Activated naive CD8-positive, alpha-beta T cell treated with anti-CD3 and anti-CD28 coated beads, Interleukin-2, amount 10 ng/mL, durations not matched to agents 7 days and 5 days (primary cell): ENCODE measurements at places on chromosomes 12 and 14. TPM values are rescaled to one million over a fixed set of nuclear protein-coding genes. Genes with fewer than 3 reads are reported as not detected.

EID3 gene
- total RNA-seq: 7.3 TPM

MSI1 gene
- total RNA-seq: not detected

SLC6A12 gene
- not detected for total RNA-seq

DNA sequence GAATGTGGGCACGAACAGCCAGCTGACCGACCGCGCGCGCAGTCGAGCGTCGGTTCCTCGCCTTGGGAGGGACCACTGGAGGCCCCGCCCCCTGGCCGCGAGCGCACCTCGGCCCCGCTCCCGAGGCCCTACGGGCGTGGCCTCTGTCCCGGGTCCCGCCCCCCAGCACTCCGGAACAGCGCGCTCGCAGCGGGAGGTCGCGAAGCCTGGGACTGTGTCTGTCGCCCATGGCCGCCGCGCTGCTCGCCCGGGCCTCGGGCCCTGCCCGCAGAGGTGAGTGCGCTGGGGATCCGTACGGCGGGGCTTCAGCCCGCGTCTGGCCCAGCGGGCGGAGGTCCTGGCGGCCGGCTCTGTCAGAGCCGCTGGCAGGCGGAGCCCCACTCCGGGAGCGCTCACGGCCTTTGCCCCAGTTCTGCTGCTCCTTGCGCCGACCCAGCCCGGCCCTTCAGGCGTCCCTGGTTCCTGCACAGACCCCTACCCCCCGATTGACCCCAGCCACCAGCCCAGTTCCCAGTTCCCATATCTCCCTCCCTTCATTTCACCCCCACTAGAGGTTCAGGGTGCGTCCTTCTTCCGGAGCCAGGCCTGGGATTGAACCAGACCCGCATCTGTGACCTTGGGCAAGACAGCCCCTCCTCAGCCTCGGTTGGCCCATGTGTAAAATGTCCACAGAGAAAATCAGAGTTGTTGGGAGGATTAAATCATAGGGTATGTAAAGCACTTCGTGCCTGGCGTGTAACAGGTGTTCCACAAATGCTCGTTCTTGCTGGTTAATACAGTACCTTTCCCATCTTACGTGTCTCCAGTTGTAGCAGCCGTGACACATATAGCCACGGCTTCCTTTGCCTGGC, at the start of gene ACADS:
Gene ACADS, plus strand, starts transcription at position 168 of the 851 bp plus-strand sequence. Its CDS starts 60 bp downstream, at position 228.
- peak; percentile 96 for DNase-seq

- DNase-seq: peak; percentile 70
Observed at GRCh38 chr12:91109148-91109564, 2.1 kb downstream of the LUM start.

GRCh38 chr12:100254876-100255275, 12.0 kb downstream of the DEPDC4 start:
- DNase-seq: no peak

DNA sequence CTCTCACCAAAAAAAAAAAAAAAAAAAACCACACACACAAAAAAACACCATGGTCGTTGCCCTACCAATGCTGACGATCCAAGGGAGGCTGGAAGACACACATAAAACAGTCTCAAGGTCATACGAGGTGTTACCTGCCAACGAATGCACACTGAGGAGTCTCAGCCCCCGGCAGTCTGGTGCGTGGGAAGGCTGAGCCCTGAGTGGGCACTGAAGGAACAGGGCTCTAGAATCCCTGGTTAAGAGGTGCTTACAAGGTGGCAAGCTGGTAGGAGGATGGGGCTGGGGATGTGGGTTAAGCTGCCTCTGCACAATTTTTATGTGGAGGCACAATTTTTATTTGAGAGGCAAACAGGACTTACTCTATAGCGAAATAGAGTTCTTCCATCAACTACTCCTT, 7.9 kb downstream of the LTBP2 start:
- DNase-seq: no peak

DNA sequence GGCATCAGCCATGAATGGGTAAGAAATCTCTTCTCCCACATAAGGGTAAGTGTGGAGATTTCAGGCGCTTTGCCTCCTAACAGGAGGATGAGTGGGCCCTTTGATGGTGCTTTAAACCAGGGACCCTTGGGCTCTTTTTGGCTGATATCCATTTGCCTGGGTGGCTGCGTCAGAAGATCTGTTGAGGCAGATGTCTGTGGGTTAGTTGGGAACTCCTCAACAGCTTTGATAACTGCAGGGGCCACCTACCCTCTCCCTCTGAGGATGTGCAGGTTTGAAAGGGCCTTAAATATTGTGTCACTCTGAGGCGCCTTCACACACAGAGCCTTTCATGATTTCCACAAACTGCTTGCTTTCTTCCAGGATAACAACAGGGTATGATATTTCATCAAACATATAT, 210.7 kb downstream of the PPM1H start:
- no peak for DNase-seq

- no peak for DNase-seq
Observed at GRCh38 chr14:28751467-28752058, 15.0 kb upstream of the FOXG1 start.

- no peak for DNase-seq
Observed at GRCh38 chr14:64695071-64695470, 9.2 kb upstream of the PLEKHG3 start.
